ENCODE measurements at places on chromosomes 13 and 19.

- DNase-seq = no peak
Observed at GRCh38 chr13:27631156-27631555, 9.5 kb downstream of the POLR1D start.

- no peak for DNase-seq
Observed at GRCh38 chr19:44585371-44586133, 27.8 kb upstream of the IGSF23 start.

- peak; percentile 70 for DNase-seq
Observed at GRCh38 chr19:8505680-8506401, 3.4 kb upstream of the PRAM1 start.

- no peak for DNase-seq
Observed at GRCh38 chr13:48748681-48749080, 95.0 kb downstream of the CYSLTR2 start.

GRCh38 chr19:5996102-5996501 is 18.2 kb upstream of the RANBP3 start:
- DNase-seq = no peak
